CD4-positive, CD25-positive, alpha-beta regulatory T cell (primary cell): ENCODE measurements at places on chromosomes 3 and 15. TPM values are rescaled to one million over a fixed set of nuclear protein-coding genes. Genes with fewer than 3 reads are reported as not detected.

The CLDN18 gene
- total RNA-seq: not detected

The ABCC5 gene
- 27.1 TPM for total RNA-seq

The RARB gene
- not detected for total RNA-seq

GRCh38 chr3:184031187-184031792 lies at the start of gene HTR3D:
Gene HTR3D, plus strand, starts transcription at chr3:184031742. Its CDS starts 0 bp downstream, at chr3:184031742.
- no peak for DNase-seq

- DNase-seq: no peak
These were observed 21.4 kb upstream of the FSIP1 start for GRCh38 chr15:39804026-39804425.

GRCh38 chr3:193620057-193620456 lies 27.0 kb downstream of the OPA1 start:
- DNase-seq: no peak
